GM23338 (cell line): ENCODE measurements at places on chromosomes 5 and 9. TPM values are rescaled to one million over a fixed set of nuclear protein-coding genes. Genes with fewer than 3 reads are reported as not detected.

DNA sequence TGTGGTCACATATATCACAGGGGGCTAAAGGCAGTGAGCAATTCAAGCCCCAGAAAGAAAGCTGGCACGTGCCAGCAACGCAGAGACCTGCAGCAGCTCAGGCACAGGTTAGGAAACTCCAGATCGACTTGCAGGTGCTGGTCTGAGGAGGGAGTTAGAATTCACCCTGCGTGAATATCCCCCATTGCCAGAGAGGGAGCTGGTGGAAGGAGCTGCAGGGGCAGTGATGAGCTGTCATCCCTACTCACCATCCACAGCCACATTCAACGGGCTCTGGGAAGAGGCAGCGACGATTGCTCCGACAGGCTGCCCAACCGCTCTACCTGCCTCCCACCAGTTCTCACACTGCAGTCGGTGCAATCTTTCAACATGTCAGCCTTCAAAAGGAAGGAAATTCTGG is 40.8 kb upstream of the CLK4 start:
- no peaks in the 10 kb centered on the region for H3K36me3 ChIP-seq
- no peak overlapping the region for H3K4me3 ChIP-seq
- no peaks in the 10 kb centered on the region for H3K4me1 ChIP-seq

DNA sequence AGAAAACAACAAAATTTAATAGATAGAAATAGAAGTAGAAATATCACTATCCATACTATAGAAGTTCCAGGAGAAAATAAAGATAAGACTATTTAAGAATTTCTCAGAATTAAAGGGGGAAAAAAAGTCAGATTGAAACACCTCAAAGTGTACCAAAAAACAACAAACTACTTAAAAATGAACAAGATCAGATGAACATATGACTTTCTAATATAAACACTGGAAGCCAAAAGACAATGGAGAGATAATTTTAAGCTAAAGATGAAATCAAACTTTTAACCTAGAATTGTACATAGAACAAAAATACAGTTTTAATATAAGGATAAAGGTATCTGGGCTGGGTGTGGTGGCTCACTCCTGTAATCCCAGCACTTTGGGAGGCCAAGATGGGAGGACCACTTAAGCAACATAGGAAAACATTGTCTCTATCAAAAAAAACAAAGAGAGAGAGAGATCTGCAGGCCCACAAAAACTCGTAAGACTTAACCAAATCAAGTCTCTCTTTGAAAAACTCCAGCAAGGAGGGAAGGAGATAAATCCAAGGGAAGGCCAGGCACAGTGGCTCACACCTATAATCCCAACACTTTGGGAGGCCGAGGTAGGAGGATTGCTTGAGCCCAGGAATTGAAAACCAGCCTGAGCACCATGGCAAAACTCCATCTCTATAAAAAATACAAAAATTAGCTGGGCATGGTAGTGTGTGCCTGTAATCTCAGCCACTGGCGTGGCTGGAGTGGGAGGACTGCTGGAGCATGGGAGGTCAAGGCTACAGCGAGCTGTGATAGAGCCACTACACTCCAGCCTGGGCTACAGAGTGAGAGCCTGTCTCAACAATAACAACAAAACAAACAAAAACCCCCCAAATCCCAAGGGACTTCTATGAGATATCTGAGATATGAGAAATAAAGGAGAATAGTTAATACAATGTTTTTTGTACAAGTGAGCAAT is 32.4 kb downstream of the ABHD17B start:
- H3K36me3 ChIP-seq: peaks cover 5% of the 10 kb centered on the region; the same call in 1 of the 2 replicates
- H3K4me1 ChIP-seq: peaks cover 33% of the 10 kb centered on the region

- peaks cover 12% of the 10 kb centered on the region; the same call in 1 of the 2 replicates for H3K36me3 ChIP-seq
- no peaks in the 10 kb centered on the region for H3K27me3 ChIP-seq
- no peak overlapping the region for H3K27ac ChIP-seq
Observed at GRCh38 chr9:76177931-76178330, 216.3 kb downstream of the RFK start.

- no peaks in the 10 kb centered on the region for H3K27me3 ChIP-seq
- no peaks in the 10 kb centered on the region for H3K36me3 ChIP-seq
Observed at GRCh38 chr9:115855458-115856133, 298.0 kb upstream of the PAPPA start.

DNA sequence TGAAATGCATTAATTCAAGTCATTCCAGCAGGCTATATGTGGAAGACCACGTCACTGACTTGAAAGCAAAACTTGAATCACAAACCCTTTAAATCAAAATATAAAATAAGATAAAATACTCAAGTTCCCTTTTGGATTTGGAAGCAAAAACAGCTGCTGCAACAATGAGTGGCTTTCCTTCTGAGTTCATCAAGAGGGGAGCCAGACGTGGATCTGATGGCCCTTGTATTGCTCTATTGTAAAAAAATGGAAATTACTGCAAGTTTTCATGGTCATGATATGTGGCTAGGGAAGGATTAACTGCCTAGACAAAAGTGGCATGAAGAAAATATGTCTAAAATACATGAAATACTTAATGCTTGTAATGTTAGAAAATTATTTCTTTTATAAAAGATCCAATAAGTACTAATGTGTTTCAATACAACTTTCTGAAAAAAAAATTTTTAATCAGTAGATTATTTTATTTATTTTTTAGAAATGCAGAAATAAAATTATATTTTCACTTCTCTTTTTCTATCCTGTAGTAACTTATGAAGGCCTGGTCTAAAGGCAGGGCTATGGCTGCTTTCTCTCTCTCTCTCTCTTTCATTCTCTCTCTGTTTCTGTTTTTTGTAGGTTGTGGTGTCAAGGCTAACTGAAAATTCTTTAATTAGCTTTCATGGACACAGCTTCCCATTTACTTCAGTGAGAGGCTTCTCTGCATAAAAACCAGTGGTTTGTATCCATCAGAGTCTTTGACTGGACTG is 24.0 kb downstream of the LIX1 start:
- peaks cover 16% of the 10 kb centered on the region for H3K4me1 ChIP-seq
- H3K27me3 ChIP-seq: no peaks in the 10 kb centered on the region
- no peak overlapping the region for H3K4me3 ChIP-seq
- DNase-seq: no peak
- H3K36me3 ChIP-seq: no peaks in the 10 kb centered on the region

GRCh38 chr9:99731950-99732349 is 89.7 kb upstream of the NR4A3 start:
- H3K36me3 ChIP-seq: no peaks in the 10 kb centered on the region
- H3K27ac ChIP-seq: no peak overlapping the region
- no peaks in the 10 kb centered on the region for H3K4me1 ChIP-seq
- no peak overlapping the region for H3K4me3 ChIP-seq

GRCh38 chr5:127810707-127811490 is 107.7 kb downstream of the CCDC192 start:
- H3K27me3 ChIP-seq: no peaks in the 10 kb centered on the region
- peaks cover 25% of the 10 kb centered on the region for H3K4me1 ChIP-seq
- no peak overlapping the region for H3K4me3 ChIP-seq
- no peak for DNase-seq
- no peak overlapping the region for H3K27ac ChIP-seq

DNA sequence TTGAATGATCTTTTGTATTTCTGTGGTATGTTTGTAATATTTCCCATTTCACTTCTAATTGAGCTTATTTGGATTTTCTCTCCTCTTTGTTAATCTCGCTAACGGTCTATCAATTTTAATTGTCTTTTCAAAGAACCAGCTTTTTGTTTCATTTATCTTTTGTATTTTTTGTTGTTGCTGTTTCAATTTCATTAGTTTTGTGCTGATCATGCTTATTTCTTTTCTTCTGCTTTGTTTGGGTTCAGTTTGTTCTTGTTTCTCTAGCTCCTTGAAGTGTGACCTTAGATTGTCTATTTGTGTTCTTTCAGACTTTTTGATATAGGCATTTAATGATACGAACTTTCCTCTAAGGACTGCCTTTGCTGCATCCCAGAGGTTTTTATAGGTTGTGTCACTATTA is 28.4 kb upstream of the SNCAIP start:
- no peak overlapping the region for H3K4me3 ChIP-seq
- no peaks in the 10 kb centered on the region for H3K36me3 ChIP-seq
- no peak overlapping the region for H3K27ac ChIP-seq
- no peak for DNase-seq
- no peaks in the 10 kb centered on the region for H3K4me1 ChIP-seq

GRCh38 chr5:159737263-159737662 is 179.0 kb upstream of the ADRA1B start:
- H3K27me3 ChIP-seq: no peaks in the 10 kb centered on the region
- H3K36me3 ChIP-seq: no peaks in the 10 kb centered on the region
- no peak for DNase-seq
- no peak overlapping the region for H3K4me3 ChIP-seq
- no peaks in the 10 kb centered on the region for H3K4me1 ChIP-seq

- no peak overlapping the region for H3K4me3 ChIP-seq
- DNase-seq: no peak
- H3K27me3 ChIP-seq: no peaks in the 10 kb centered on the region
- H3K4me1 ChIP-seq: no peaks in the 10 kb centered on the region
- H3K36me3 ChIP-seq: peaks cover 48% of the 10 kb centered on the region
- H3K27ac ChIP-seq: no peak overlapping the region
Observed at GRCh38 chr5:150035139-150035895, 34.8 kb downstream of the HMGXB3 start.

DNA sequence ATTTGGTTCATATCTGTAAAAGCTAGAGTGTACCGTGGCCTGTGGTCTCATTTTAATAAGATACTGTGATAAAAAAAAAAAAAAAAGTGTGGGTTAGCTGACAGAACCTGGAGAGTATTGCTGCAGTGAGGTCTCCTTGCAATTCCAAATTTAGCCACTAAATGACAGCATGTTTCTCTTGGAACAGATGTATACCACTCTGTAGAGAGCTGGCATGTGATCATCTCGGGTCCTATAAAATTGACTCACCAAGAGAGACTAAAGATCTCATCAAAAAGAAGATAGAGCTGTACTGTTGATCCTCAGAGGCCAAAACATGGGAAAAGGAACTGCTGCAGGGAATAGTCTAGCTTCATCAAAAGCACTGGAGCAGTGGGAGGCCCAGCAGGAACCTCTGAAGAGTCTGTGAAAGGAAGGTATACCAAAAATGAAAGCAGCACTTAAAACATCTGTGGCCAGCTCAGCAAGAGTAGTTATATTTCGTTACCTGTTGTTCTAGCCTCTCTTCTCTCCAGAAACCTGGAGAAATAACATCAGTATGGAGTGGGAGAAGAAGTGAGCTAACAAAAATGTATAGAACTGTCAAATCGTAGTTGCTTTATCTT is 826.8 kb downstream of the EFNA5 start:
- H3K36me3 ChIP-seq: no peaks in the 10 kb centered on the region
- H3K4me3 ChIP-seq: no peak overlapping the region
- 0 out of 2 replicates have a peak, but pooled peaks cover 6% of the 10 kb centered on the region for H3K4me1 ChIP-seq
- no peaks in the 10 kb centered on the region for H3K27me3 ChIP-seq
- peak; percentile 60 for DNase-seq
- no peak overlapping the region for H3K27ac ChIP-seq

- no peak overlapping the region for H3K27ac ChIP-seq
- peak; percentile 90 for DNase-seq
- H3K36me3 ChIP-seq: no peaks in the 10 kb centered on the region
- H3K27me3 ChIP-seq: no peaks in the 10 kb centered on the region
- H3K4me3 ChIP-seq: no peak overlapping the region
Observed at GRCh38 chr9:117044241-117044640, 357.1 kb downstream of the TRIM32 start.

DNA sequence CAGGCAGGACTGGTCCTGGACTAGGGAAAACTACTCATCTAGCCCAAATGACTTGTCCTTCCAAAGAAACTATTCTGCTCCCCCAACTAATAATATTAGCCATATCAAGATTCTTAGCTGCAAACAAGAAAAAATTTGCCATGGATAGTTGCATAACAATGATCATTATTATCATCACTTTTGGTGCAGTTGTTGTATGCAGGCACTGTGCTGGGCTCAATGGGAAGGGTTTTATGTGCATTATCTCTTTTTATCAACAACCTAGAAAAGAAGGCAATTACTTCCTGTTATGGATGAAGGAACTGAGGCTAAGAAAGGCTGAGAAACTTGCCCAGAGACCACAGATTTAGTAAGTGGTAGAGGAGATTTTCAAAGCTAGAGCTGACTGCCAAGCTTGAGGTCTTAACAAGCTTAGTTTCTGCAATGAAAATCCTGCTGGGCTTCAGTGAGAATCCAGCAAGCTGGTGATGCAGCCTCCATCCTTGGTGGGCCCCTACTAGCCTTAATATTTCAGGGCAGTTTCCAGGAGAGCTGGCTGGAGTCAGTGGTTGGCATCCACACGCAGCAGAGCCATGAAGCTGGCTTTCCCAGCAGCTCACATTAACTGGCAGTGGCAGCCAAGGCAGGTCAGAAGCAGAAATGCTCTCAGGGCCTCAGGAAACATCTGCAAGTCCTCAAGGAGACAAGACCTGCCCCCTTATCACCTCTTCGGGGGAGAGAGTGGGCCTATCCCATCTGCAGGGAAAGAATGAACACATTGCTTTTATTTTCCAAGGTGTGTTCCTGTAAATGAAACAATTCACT is 20.5 kb upstream of the MEGF9 start:
- H3K27me3 ChIP-seq: no peaks in the 10 kb centered on the region
- H3K36me3 ChIP-seq: no peaks in the 10 kb centered on the region
- no peak overlapping the region for H3K4me3 ChIP-seq
- no peak overlapping the region for H3K27ac ChIP-seq
- DNase-seq: no peak

GRCh38 chr5:100890461-100891008 is 12.5 kb downstream of the ST8SIA4 start:
- DNase-seq: no peak
- no peak overlapping the region for H3K27ac ChIP-seq
- no peak overlapping the region for H3K4me3 ChIP-seq

- no peak overlapping the region for H3K4me3 ChIP-seq
- H3K27me3 ChIP-seq: no peaks in the 10 kb centered on the region
- H3K36me3 ChIP-seq: no peaks in the 10 kb centered on the region
- no peaks in the 10 kb centered on the region for H3K4me1 ChIP-seq
- DNase-seq: no peak
Observed at GRCh38 chr5:28549588-28549987, 1511.2 kb upstream of the CDH9 start.

- no peak overlapping the region for H3K27ac ChIP-seq
- no peak overlapping the region for H3K4me3 ChIP-seq
- DNase-seq: no peak
Observed at GRCh38 chr5:168027007-168027406, 264.4 kb upstream of the WWC1 start.

The PTPA gene
- total RNA-seq: 110 and 122 TPM in 2 replicates

The CCDC192 gene
- 1.3 TPM in 1 of 2 replicates, not detected in the other for total RNA-seq

The TMEM8B gene
- 5.5 and 7.5 TPM in 2 replicates for total RNA-seq

The SLC25A2 gene
- not detected in 2 replicates for total RNA-seq

The CXCL14 gene
- not detected in 2 replicates for total RNA-seq
